ENCODE measurements at places on chromosomes 12 and 14.

GRCh38 chr12:48764521-48764920 is 24.4 kb downstream of the ADCY6 start:
- no peak for DNase-seq

- DNase-seq: no peak
These were observed 3.8 kb upstream of the SIVA1 start for GRCh38 chr14:104749111-104749649.

GRCh38 chr14:93104961-93105360 is 10.8 kb downstream of the ITPK1 start:
- no peak for DNase-seq

GRCh38 chr12:52390739-52391617 is 5.5 kb upstream of the KRT84 start:
- DNase-seq: no peak

DNA sequence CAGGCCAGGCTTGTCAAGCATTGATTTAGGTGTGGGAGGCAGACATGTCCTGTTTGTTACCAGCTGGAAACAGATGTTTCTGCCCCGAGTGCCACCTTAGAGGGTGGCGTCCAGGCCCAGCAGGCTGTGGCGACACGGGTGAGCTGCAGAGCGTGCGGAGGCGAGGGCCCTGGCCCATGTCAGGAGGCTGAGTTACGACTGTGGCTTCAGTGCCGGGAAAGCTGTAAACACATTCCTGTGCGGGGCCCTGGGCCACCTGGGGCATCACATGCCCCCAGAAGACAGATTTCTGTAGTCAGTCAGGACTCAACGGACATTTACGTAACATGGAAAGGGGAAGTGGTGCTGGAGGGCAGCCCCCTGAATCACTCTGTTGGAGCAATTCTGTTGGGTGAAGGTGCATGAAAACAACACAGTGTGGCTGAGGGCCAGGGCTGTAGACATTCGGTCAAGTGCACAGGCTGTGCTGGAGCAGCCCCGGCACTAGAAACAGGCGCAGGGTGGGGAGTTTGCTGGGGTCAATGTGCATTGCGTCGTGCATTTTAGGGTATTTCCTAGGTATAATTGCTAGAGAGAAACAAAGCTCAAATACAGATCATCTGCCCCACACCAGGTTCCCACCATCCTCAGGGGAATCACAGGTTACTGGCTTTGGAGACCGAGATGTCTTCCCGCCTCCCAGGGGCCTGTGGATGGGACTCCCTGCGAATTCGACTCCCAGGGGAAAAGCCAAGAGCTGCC is 291.8 kb downstream of the TMEM121 start:
- DNase-seq: no peak

DNA sequence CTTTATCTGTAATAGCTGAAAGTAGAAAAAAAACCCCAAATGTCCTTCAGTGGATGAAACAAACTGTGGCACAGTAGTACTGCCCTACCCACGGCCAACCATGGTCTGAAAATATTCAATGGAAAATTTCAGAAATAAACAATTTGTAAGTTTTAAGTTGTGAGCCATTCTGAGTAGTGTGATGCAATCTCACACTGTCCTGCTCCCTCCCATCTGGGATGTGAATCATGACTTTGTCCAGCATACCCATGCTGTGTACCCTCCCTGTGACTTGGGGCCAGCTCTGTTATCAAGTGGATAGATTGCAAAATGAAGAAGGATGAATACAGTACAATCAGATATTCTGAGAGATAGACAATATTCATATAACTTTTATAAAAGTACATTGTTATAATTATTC is 106.2 kb downstream of the SMOC1 start:
- no peak for DNase-seq

DNA sequence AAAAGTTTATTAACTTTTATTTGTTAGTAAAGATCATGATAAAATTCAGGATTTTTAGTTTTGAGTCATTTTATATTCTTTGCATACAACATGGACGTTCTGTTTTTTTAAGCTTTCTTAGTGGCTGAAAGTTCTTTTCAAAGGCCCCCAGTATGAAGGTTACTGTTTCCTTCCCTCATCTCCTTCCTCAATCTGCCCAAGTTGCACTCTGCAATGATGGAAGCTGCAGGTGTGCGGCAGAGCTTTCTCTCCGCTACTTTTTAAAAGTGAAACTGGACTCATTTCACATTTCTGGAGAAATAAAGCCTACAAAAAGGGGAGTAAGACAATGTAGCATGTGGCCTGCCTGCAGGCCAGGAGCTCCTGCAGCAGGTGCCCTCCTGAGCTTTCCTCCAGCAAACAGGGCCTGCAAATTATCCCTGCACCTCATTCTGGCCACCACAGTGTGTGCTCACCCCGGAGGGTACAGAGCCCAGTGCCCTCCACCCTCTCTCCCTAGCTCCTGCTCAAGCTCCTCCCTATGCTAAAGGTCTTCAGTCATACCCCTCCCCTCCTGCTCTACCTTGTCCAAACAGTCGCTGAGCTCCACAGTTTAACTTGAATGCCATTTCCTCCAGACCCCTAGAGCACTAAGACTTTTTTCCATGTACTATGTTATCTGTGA is 78.9 kb downstream of the SETD3 start:
- DNase-seq: no peak

DNA sequence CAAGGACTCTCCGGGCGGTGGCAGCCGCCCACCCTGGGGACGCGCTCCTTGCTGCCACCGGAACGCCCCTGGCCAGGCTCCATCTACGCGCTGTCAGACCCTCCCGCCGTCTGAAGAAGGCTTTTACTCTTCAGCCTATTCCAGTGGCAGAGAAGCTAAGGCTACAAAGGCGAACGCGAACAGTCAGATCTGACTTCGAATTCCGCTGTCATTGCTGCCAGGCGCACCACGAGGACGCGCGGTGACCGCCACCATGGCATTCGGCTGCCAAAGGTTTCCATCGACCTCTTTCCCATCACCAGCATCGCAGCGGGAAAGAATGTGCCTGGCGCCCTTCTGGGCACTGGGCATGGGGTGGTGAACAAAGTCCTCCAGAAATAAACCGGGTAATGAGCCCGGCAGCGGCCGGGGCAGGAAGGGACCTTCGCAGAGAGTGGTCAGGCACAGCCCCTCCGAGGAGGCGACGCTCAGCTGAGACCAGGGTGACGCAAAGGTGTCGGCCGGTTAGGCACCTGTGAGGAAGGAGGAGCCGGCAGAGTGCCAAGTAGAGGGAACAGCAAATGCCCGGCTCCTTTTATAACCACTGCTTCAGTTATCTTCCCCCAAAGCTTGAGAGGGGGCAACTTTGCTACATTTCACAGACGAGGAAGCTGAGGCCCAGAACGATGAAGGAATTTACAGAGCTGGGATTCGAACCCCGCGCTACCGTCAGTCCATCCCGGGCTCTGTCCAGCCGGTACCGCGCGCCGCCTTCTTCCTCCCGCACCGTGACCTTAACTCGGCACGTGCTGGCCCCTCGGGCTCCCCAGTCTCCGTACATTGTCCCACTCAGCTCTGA is 1.9 kb upstream of the RFX4 start:
- no peak for DNase-seq

DNA sequence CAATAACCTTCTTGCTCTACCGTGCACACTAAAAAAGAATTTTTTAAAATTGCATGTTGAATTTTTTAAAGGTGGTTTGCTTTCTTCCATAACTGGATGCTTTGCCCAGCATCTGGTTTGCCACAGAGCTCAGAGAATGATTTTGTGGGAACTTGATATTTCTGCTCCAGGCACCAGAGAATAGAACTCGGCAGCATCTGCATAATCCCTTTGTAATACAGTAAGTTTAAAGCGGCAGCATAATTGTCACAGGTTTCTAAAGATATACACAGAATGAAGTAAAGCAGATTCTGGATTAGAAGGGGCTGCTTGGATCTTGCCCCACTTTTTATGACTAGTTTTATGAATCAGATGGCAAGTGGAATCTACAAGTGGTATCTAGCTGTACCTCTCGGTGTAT is 352.0 kb downstream of the NPAS3 start:
- DNase-seq: no peak

GRCh38 chr12:120230326-120230973 is 29.5 kb upstream of the RPLP0 start:
- DNase-seq: peak; percentile 98

GRCh38 chr14:80395031-80395430 is 183.7 kb upstream of the DIO2 start:
- no peak for DNase-seq

GRCh38 chr12:88496429-88496828 is 83.8 kb downstream of the KITLG start:
- DNase-seq: no peak

DNA sequence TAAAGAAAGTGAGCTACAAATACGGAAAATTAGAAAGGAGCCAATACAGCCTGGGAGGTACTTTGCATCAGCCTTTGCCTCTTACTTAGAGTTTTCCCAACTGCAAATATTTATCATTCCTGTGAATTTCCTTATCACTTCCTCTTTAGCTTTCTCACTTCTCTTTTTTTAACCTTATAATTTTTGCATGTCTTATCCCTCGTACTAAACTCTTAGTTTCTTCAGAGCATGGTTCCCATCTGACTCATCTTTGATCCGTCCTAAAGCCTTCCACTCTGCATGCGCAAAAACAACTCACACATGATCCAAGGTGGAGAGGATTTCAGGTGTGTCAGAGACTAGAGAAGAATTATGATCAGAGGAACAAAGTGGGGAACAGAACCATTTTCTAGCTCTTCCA is 9.6 kb upstream of the SNAPC1 start:
- DNase-seq: no peak

GRCh38 chr12:85530456-85530855 is 250.4 kb downstream of the ALX1 start:
- DNase-seq: no peak

DNA sequence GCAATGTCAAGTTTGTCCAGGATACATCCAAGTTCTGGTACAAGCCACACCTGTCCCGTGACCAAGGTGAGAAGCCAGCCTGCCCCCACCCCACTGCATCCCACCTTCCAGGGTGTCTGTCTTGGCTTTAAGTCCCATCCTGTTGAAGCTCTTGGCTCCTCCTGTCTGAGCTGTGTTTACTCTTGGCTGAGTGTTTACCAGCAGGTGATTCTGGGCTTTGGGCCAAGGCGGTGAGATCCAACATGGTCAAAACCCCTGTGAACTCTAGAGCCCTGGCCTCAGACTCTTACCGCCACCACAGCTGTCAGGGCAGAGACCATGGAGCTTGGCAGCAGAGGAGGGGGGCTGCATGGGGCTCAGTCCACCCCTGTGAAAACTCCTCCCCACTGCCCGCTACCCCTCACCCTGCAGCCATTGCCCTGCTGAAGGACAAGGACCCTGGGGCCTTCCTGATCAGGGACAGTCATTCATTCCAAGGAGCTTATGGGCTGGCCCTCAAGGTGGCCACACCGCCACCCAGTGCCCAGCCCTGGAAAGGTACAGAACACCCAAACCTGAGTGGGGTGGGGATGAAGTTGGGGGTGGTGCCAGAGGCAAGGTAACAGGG is 11.6 kb downstream of the TNS2 start:
- no peak for DNase-seq

DNA sequence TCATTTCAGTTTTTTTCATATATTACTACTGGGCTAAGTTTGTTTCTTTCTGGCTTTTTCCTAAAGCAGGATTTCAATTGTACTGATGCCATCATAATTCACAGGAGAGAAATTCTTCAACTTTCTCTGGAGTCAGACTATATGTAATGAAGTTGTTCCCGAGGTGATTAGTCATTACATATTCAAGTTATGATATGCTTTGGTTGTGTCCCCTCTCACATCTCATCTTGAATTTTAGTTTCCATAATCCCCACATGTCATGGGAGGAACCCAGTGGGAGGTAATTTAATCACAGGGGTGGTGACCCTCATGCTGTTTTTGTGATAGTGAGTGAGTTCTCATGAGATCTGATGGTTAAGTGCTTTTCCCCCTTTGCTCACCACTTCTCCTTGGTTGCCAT is 227.5 kb upstream of the LRIG3 start:
- no peak for DNase-seq

- no peak for DNase-seq
These were observed 55.8 kb downstream of the SRRM4 start for GRCh38 chr12:119036878-119037825.

- DNase-seq: no peak
These were observed 251.7 kb downstream of the EFCAB11 start for GRCh38 chr14:89702876-89703200.

GRCh38 chr12:88889326-88890110 is 309.2 kb upstream of the KITLG start:
- no peak for DNase-seq

GRCh38 chr14:91872011-91872501 is 4.7 kb upstream of the TC2N start:
- DNase-seq: no peak

GRCh38 chr12:22242726-22243125 is 91.8 kb downstream of the ST8SIA1 start:
- no peak for DNase-seq

DNA sequence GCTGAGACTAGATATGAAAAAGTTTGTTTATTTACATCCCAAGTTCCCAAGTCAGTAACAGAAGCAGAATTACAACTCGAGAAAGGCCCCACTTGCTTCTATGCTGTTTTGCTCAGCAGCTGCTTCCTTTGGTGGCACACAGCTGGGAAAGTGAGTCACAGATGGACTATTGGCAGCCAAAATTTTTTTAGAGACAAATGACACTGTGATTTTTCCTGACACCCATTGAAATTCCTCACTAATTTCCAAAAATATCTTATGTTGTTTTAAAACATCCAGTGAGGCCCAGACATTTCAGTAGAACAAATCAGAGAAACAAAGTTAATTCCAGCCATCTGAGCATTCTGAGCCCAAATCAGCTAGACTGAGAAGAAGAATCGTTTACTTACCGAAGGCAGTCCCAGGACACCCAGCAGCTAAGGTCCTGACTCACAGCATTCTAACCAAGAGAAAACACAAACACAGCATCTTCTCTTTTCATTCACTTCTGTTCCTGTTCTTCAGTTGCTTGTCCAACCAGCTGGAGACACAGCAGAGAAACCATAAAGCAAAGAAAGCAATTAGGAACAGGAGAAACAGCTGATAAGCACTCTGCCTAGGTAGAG is 188.3 kb downstream of the DAD1 start:
- no peak for DNase-seq

- no peak for DNase-seq
These were observed 13.0 kb downstream of the CLEC2B start for GRCh38 chr12:9856151-9856550.

GRCh38 chr14:68791902-68792677 is 777 bp downstream of the ZFP36L1 start:
- no peak for DNase-seq

GRCh38 chr14:93114713-93115068 is 1.0 kb downstream of the ITPK1 start:
- DNase-seq: no peak

GRCh38 chr14:91380610-91381371 is 36.8 kb downstream of the CCDC88C start:
- DNase-seq: no peak

GRCh38 chr12:78119351-78119918 is 288.7 kb downstream of the NAV3 start:
- DNase-seq: no peak

DNA sequence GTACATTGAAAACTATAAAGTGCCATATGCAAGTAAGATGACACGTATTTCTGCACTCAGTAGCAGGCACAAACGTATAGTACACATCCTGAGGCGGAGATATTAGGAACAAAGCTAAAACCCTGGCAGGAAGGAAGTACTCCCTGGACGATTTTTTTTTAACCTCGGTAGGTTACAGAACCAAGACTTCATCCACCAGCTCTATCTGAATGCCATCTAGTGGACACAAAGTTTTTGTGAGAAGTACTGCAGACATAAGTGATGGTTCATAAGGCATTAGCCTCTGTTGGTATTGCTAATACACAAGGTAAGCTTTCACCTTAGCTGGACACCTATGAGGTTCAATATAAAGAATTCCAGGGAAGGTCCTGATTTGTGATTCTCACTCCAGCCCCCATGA is 83.0 kb upstream of the CCDC196 start:
- DNase-seq: no peak

- no peak for DNase-seq
These were observed 31.7 kb downstream of the FOXN4 start for GRCh38 chr12:109277255-109277898.

- DNase-seq: peak; percentile 7
These were observed 387.7 kb downstream of the TMTC2 start for GRCh38 chr12:83074358-83074894.
